ENCODE measurements at places on chromosomes 16 and 17. TPM values are rescaled to one million over a fixed set of nuclear protein-coding genes. Genes with fewer than 3 reads are reported as not detected.

- no peak for DNase-seq
Measured at GRCh38 chr17:57138956-57139576, 54.0 kb downstream of the AKAP1 start.

DNA sequence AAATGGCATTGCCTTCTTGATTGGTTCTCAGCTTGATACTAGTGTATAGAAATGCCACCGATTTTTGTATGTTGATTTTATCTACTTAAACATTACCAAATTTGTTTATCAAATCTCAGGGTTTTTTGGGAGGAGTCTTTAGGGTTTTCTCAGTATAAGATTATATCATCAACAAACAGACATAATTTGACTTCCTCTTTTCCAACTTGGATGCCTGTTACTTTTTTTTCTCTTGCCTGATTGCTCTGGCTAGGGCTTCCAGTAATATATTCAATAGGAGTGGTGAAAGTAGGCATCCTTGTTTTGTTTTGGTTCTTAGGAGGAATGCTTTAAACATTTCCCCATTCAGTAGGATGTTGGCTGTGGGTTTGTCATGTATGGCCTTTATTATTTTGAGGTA, 29.1 kb downstream of the EFCAB13 start:
- no peak for DNase-seq

- peak; percentile 60 for DNase-seq
Measured at GRCh38 chr17:72618001-72618509, 474.4 kb downstream of the SLC39A11 start.

DNA sequence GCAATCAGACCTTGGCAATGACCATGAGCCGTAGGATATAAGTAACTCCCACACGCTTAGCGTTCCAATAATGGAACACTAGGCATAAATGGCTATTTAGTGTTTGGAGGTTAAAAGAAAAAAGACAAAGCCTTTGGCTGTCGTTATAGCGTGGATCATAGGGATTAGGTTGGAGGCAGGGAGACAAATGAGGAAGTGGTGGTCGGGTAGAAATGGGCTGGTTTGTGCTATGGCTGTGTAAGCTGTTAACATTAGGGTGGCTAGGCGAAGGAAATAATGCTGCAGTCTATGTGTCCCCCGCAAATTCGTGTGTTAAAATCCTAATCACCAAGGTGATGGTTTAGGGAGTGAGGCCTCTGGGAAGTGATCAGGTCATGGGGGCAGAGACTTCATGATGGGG, 120.4 kb upstream of the IRX6 start:
- DNase-seq: no peak

GRCh38 chr17:72407336-72407909, 286.6 kb downstream of the SOX9 start:
- DNase-seq: no peak

DNA sequence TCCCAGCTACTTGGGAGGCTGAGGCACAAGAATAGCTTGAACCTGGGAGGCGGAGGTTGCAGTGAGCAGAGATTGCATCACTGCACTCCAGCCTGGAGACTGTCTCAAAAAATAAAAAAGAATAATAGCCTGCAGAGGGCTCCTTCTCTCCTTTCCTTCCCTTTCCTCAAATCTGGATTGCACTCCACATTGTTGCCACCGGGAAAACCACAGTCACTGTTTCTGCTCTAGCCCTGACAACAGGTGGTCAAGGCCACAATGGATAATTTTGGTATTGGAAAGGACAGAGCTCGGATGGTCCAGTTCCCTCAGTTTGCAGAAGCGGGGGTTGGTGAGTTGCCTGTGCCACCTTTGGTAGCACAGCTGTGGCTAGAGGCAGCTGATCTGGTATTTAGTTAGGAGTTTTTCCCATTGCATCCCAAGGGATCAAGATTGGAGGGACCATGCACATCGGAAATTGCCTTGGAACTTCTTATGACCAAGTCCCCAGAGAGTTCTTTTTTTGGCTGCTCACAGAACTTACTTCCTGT, 44.7 kb upstream of the PRSS54 start:
- DNase-seq: no peak

DNA sequence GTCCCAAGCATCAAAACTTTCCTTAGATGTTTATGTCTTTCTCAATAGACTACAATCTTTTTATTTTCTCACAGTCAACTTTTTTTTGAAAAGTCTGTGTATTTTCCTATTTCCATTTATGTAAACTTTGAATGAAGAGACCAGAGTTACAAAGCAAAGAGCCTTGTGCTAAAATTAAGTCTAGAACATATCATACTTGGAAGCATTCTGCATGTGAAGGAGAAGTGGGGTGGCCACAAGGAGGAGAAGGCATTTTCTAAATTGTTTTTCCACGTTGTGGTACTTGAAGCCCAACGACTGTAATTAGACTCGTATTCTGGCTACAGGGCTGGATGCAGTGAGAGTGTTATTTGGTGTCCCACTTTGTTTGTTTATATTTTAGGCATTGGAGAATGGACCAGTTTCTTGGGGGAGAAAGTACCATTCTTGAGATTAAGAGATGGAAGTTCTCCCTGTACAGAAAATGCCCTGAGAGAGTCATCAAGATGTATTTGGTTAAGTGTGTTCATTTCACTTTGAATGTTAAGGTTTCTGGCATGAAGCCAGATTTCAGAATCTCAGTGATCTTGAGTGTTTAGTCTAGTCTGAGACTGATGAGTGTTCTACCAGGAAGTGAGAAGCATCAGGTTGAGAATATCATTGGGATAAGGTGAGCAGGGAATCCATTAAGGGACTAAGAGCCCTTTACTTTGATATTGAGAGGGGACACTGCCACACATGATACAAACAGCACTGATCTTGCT, 71.6 kb downstream of the MAP2K6 start:
- DNase-seq: no peak

GRCh38 chr17:388087-388486, 35.5 kb upstream of the RPH3AL start:
- no peak for DNase-seq

GRCh38 chr17:16352303-16352666, 984 bp downstream of the CENPV start:
- peak; percentile 18 for DNase-seq

- DNase-seq: no peak
Measured at GRCh38 chr17:36443777-36444176, 42.7 kb upstream of the ZNHIT3 start.

GRCh38 chr17:9658593-9659211, 13.4 kb downstream of the USP43 start:
- no peak for DNase-seq

DNA sequence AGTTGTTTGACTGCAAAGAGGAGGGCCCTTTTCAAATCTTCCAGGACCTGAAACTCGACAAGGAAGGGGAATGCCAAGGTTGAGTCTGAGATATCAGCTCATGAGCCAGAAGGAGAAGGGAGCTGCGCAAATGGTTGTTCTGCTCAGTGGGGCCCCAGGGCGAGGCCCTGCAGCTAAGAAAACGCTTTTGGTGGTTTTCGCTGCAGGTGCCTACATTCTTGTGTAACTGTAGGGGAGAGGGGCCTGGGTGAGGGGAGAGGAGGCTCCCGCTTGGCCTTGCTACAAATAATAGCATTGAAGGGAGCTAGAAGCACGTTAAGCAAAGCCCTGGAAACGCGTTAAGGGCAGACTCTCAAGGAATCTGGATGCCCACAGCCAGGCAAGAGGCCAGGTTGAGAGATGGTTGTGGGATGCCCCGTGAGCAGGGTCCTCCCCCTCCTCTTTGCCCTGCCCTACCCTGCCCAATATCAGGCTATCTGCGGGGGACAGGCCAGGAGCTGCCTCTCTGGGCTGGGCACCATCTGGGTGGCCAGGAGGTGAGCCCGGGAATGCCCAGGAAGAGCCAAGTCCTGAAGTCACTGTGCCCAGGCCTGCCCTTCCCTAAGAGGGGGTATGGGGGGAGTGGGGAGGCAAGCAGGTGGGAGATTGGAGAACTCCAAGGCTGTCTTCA, 21.9 kb downstream of the GPR142 start:
- DNase-seq: no peak

DNA sequence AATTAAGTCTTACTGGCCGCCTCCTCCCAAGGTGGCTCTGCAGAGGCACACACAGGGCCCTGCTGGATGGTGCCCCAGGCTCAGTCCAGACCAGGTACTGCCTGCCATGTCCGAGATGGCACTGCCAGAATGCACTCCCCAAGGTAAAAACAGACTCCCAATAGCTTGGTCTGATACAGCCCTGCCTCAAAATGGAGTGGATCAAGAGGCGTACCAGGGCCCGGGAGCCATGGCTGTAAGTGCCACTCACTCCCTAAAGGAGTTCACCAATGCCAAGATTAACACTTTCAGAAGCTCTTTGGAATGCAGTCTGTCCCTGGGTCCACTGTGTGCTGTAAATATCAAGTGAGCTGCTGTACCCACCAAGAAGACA, 576 bp upstream of the MYO18A start:
- DNase-seq: no peak

- no peak for DNase-seq
Measured at GRCh38 chr16:84455031-84455430, 49.4 kb downstream of the MEAK7 start.

DNA sequence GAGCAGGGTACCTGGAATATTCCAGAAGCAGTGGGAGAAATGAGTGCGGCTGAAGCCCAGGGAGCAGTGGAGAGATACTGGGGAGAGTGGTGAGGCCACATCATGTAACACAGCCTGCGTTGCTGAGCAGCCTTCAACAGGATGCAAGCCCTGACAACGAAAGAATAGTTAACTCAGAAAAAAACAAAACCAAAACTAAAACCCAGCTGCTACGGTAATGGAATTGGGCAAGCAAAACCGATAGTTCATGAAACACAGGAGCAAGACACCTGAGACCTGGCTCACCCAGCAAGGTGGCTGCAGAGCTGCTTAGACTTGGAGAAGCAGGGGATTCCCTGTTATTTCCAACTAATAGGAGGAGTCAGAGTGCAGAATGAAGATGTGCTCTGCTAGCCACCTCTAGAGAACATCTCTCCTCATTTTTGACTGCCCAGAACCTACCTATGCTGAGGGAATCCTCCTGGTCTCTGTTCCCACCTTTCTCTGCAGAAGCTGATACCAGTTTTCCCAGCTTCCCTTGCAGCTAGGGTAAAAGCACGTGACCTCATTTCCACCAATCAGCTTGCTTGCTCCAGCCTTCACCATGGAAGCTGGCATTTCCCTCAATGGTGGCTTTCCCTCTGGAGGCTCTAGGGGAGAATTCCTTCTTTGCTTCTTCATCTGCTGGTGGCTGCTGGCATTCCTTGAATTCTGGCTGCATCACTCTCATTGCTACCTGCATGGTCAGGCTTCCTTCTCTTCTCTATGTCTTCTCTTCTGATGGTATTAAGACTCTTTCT, 59.4 kb upstream of the XYLT1 start:
- peak; percentile 60 for DNase-seq

DNA sequence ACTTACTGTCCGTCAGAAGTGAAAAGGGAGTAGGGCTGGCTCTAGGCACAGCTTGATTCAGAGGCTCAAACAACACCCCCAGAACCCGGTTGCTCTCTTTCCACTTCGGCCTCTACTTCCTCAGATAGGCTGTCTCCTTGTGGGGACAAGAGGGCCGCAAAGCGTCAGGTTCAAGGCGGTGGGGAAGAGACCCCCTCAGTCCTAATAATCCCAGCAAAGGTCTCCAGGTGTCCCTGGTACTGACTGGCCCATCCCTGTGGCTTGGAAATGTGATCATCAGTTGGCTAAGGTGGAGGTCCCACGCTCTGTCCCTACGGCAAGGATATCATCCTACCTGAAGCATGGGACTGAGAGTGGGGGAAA, 26.0 kb downstream of the NGFR start:
- DNase-seq: no peak

The ZNF200 gene
- total RNA-seq: 11.7 TPM

The ABCA8 gene
- not detected for total RNA-seq

The ADAD2 gene
- total RNA-seq: not detected

The KCNH6 gene
- total RNA-seq: not detected

The SKA2 gene
- total RNA-seq: 111 TPM

The FOXL1 gene
- total RNA-seq: not detected

The PLLP gene
- 0.40 TPM for total RNA-seq
